ENCODE measurements at places on chromosomes 2 and 18.

DNA sequence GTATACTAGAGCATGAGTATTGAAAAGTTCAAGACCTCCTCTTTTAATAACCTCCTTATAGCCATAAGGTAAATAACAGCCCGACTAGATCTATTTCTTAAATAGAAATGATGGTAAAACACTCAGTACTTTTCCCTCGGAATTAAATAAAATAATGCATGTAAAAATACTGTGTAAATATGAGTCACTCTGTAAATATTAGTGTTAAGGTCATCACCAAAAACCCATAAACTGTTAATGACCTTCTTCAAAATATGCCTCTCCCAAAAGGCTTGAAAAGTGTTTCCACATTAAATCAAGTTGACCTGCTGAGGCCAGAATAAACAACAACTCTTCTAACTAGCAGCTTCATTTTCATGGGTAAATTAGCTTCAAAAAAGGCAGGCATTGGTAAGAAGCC is 25.3 kb upstream of the BZW1 start:
- no peak for DNase-seq

GRCh38 chr2:70670626-70671025 is 97.4 kb downstream of the ADD2 start:
- no peak for DNase-seq

GRCh38 chr18:67515942-67516538 is 480 bp downstream of the DSEL start:
- peak; percentile 43 for DNase-seq

GRCh38 chr2:24049485-24050021 is at the start of gene FKBP1B:
FKBP1B (plus strand) TSS chr2:24049741; CDS start chr2:24049850, 109 bp downstream.
- DNase-seq: no peak

DNA sequence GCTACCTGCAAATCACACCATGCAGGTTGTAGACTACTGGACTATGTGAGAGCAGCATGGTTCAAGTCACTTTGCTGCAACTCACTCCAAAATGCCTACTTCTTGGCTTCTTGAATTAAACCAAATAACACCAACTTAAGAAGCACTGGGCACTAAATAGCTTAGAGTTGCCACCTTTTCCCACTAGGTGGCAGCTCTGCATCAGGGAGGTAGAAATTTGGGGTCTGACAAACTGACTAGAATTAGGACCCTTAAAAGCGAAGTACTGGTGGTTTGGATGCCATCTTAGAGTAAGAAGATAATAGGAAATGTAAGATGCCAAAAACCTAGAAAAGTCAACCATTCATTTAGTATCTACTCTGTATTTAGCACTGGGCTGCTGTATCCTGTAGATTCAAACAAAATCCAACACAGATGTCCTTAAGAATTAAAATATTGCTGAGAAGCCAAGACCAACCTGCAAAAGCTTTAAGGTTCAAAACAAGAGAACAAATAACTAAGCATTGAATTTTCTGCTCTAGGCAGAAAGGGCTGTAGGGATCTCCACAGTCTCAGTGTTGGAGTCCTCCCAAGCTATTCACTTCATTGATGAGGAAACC is 65.5 kb downstream of the CCBE1 start:
- DNase-seq: no peak

- DNase-seq: no peak
Measured at GRCh38 chr2:72211777-72212485, 64.3 kb upstream of the CYP26B1 start.

DNA sequence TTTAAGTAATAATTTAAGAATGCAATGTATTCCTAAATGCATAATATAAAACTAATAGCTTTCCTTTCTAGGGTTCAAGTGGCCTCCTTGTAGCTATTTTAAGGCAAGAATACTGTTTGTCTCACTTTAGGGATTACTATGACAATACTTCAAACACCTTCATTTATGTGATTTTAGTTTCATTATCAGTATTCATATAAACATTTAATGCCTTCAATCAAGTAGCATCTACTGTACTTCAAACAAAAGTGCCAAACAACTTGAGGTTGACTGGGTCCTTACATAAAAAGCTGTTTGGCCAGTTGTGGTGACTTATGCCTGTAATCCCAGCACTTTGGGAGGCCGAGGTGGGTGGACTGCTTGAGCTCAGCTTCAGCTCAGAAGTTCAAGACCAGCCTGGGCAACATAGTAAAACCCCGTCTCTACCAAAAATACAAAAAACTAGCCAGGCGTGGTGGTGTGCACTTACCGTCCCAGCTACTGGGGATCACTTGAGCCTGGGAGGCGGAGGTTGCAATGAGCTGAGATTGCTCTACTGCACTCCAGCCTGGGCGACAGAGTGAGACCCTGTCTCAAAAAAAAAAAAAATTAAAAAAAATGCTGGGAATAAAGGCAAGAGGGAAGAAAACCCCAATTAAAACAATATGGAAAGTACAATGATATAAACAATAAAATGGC is 9.3 kb downstream of the MEX3C start:
- no peak for DNase-seq

DNA sequence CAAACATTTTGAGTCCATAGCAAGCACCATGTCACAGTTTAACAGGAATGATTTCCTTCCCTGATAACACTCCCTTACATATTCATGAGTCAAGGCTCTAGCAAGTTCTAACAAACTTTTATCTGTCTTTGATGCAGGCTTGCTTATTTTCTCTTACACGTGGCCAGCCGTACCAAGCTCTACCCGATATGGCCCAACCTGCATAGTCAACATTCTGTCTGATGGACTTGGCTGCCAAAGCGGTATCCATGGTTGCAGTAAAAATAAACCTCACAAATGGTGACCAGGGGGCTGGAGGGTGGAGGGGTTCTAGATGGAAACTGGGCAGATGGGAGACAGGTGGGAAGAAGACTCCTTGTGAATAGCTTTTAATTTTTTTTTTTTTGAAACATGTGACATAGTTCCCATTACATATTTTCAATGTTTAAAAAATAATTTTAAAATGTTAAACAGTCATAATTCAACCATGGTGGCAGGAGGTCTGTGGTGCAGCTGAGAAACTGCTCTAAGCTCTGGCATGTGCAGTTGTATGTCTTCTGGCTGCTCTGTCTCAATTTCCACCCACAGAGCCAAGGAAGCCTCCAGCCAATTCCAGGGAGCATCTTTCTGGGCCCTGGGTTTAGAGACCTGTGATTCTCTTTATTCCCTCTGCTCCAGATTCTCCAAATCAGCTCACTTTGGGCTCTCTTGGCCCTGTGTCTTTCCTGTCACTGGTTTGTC is 20.7 kb upstream of the CXCR1 start:
- no peak for DNase-seq

GRCh38 chr2:97728091-97728731 is 14.8 kb downstream of the ZAP70 start:
- DNase-seq: no peak

- no peak for DNase-seq
Measured at GRCh38 chr2:4964001-4964540, 728.1 kb upstream of the SOX11 start.

DNA sequence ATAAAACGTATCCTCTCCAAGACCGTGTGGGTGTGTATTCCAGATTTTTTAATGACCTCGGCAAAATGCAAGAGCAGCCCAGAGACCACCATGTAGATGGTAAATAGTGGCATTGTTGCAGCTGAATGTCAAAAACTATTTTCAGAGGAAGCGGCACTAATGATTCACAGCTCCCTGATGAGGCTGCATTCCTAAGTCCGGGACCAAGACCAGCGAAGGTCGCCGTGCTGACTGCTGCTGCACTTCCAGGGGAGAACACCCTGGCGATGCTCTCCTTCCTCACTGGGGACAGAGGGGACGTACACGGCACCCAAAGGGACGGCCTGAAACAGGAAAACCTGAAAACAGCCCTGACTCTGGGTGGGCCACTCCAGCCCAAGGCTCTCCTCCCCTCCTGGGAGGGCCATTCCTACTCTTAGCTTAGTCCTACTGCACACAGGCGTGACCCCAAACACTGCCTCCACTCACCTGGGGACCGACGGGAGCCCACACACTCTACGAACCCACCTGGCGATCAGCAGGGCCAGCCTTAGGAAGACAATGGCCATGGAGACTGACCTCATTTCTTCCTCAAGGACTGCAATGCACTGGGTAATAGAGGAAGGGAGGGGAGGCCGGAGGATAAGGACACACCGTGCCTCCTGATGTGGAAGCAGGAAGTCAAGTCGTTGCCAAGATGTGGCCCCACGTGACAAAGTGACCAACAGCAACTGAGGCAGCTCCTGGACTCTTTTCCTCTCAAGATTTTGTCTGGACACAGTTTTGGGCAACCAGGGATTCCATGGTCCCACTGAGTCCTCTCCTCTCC is 82.8 kb downstream of the ZNF516 start:
- DNase-seq: no peak

DNA sequence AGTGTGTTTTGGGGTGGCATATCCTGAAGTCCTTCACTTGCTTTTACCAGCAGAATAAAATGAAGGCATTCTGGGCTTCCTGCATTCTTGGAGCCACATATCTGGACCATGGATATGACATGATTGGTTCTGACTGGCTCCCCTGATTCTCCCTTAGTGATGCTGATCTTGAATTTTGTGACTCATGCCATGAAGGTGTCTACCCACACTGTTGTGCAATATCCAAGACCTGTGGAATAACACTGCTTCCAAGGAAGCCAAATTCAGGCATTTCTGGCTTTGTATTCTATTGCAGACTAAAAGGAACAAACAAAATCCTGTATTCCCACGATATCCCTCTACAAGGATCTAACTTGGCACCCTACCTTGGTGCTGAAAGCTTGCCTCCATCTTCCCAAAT is 125.8 kb downstream of the LYPD6B start:
- no peak for DNase-seq

DNA sequence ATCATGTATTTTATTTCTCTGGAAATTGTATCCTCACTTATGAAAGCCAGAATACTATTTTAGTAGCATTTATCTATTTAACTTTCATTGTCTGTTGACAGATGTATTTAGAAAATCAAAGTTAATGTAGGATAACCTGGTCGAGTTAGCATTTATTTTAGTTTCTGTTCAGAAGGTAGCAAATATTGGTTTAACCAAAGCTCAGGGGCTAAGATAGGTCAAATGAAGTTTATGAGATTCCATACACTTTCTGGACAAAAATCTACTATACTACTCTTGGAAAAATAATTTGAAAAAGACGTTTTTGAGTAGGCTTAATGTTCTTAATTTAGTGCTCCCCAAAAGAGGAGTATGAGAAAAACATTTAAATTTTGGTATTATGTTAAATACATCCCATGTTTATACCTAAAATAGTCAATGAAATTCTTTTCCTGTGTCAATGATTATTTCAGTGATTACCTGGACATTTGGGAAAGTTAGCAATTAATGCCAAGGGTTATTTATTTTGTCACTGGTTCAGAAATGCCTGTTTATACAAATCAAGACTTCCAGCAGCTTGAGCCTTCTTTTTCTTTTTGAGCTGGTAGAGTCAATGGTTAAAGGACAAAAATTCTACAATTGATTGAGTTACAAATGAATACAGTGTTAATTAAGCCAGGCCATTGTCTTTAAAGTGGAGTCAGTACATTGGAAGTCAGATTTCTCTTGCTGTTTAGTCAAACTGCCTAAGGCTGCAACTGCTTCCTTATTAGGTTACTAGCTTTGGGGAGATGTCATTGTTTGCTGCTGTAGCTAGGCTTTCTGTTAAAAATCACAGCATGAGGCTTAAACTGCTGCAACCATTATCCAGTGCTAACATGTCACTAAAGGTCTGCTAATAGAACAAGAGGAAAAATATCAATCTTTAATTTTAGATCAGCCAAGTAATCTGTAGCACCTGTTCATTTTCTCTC is 182.3 kb downstream of the CAMKMT start:
- DNase-seq: no peak

- no peak for DNase-seq
Measured at GRCh38 chr2:39099870-39100728, 20.8 kb downstream of the SOS1 start.

GRCh38 chr2:1738163-1738562 is 6.2 kb downstream of the PXDN start:
- no peak for DNase-seq

GRCh38 chr2:179862898-179863458 is 1.6 kb upstream of the ZNF385B start:
- DNase-seq: no peak

- DNase-seq: no peak
Measured at GRCh38 chr2:232731470-232731869, 34.3 kb downstream of the GIGYF2 start.

- no peak for DNase-seq
Measured at GRCh38 chr2:160551259-160551658, 57.7 kb upstream of the RBMS1 start.

- DNase-seq: no peak
Measured at GRCh38 chr2:73130790-73131189, 18.0 kb upstream of the RAB11FIP5 start.

DNA sequence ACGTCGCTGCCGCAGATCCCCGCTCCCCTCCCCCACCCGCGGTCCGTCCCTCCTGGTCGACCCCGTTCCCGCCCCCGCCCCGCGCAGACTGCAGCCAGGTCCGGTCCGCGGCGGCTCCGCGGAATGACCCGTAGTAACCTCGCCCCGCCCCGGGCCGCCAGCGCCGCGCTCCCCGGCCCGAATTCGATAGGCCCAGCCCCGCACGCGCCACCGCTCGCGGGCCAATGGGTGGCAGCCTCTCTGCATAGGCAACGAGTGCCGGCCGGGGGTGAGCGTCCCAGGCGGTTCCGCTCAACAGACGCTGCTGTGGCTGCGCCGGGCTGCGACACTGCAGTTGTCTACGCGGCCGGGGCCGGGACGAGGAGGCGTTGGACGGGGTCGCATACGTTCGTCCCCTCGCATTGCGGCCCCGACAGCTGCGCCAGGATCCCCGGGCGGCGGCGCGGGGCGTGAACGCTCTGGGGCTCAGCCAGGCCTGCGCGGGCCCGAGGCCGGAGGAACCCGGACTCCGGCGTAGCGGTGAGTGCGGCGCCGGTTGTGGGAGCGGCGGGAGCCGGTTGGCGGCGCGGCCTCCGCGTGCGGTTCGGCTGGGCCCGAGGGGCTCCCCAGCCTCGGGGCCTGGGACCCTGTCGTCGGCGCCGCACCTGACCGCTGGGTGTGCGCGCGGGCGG is at the start of gene ACSL3:
TSS of gene ACSL3 (plus strand) at position 297 of the 671 bp plus-strand sequence. CDS start 47,737 bp downstream, outside the sequence.
- DNase-seq: peak; percentile 80

DNA sequence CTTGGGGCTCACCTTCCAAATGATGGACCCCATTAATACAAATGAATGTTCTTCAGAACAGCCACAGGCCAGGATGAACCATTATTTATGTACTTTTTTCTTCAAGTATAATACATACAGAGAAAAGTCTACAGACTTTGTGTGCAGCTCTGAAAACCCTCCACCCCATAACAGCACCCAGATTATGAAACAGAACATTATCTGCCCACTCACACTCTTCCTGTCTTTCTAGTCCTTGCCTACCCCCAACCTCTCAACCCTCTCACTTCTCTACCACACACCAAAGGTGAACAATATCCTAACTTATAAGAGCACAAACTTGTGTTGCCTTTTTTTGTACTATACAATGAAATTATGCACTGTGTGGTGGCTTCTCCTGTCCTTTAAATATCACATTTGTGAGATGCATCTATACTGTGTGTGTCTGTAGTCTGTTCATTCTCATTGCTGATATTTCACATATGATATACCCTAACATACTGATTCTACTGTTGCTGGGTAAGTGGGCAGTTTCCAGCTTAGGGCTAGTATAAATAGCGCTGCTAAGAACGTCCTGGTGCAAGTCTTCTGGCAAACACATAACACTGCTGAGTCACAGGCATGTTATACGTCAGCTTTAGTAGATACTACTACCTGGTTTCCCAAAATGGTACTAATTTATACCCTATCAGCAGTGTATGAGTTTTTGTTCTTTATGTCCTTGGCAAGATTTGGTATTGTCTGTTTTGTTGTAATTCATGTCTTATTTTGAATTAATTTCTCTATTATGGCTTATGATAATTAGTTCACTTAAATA is 1.0 kb upstream of the NPHP1 start:
- DNase-seq: no peak

Measured in stimulated activated CD4-positive, alpha-beta T cell treated with anti-CD3 and anti-CD28 coated beads, Interleukin-12 subunit alpha, Interleukin-12 subunit beta, amount 100 ng/mL, for 24 hours (primary cell).